Thyroid gland (tissue), 4 donors: ENCODE measurements at places on chromosomes 7 and 10.

DNA sequence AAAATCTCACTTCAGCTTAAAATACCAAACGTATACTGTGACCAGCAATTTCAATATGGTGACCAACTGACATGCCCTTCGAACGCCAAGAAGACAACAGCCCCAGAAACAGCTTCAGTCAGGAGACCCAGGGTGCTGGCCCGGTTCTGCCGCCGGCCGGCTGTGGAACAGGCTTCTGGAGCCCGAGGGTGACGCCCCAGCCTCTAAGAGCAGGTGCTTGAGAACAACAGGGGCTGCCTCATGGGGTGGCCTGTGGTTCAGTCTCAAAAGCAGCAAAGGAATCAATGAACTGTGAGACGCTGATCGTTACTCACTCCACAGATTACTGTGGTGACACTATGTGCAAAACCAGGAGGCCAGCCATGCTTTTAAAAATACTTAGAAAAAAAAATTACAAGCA, 17.3 kb downstream of the GPER1 start:
- no peaks in the 10 kb centered on the region for H3K36me3 ChIP-seq
- H3K4me1 ChIP-seq: peaks cover 29% of the 10 kb centered on the region
- H3K27ac ChIP-seq: peak overlapping the region; percentile 0
- no peak overlapping the region for H3K4me3 ChIP-seq

DNA sequence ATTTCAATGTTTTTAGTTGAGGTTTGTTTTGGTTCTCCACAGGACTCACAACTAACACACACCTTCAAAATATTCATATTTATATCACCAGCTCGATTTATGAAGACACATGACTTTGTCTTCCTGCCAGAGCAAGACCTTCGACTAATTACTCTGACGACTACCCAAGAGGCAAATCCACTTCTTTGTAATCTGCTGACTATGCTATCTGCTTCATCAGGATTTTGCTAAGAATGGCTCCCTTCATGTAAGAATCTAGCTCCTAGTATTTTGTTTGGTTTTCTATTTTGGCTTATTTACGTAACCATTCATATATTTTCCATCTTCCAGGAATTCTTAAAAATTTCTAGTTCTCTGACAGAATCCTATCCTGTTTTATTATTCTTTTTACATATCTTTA, 93.0 kb downstream of the BRAF start:
- no peak for DNase-seq
- H3K4me3 ChIP-seq: no peak overlapping the region
- H3K4me1 ChIP-seq: peaks cover 5% of the 10 kb centered on the region
- H3K27me3 ChIP-seq: no peaks in the 10 kb centered on the region
- H3K36me3 ChIP-seq: no peaks in the 10 kb centered on the region

GRCh38 chr10:91220194-91220953, at the start of gene PCGF5:
Gene PCGF5 (plus strand): TSS chr10:91220663. CDS start chr10:91222872, 2,209 bp downstream.
- H3K4me3 ChIP-seq: peak within 1 kb of the TSS; percentile 69
- peak within 1 kb of the TSS; percentile 79 for H3K27ac ChIP-seq
- H3K36me3 ChIP-seq: no peaks in the 10 kb centered on the region
- no peaks in the 10 kb centered on the region for H3K27me3 ChIP-seq
- H3K4me1 ChIP-seq: peaks cover 15% of the 10 kb centered on the region

DNA sequence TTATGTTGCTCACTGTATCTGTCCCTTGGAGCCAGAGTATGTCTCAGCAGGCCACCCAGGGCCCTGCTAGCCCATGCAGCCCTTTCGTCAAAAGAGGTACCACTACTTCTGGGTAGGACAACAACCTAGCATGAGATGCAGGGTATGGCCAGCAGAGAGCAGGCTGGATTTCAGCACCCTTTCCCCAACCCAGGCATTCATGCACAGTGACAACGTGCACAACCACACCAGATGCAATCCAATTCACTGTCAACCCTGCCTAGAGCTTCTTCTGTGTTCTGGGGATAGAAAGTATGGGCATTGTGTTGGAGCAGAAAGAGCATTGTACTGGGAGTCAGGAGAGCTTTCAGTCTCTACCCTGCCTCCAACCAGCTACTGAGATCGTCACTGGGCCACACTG, 37.9 kb downstream of the JAZF1 start:
- no peaks in the 10 kb centered on the region for H3K36me3 ChIP-seq
- no peak overlapping the region for H3K27ac ChIP-seq
- no peaks in the 10 kb centered on the region for H3K27me3 ChIP-seq

- no peaks in the 10 kb centered on the region for H3K4me1 ChIP-seq
- no peaks in the 10 kb centered on the region for H3K36me3 ChIP-seq
- no peaks in the 10 kb centered on the region for H3K27me3 ChIP-seq
- no peak overlapping the region for H3K4me3 ChIP-seq
- no peak overlapping the region for H3K27ac ChIP-seq
Observed at GRCh38 chr10:97627731-97628130, 5.6 kb downstream of the MORN4 start.

GRCh38 chr7:133255486-133255885, 2.6 kb downstream of the EXOC4 start:
- H3K4me3 ChIP-seq: no peak overlapping the region
- H3K27ac ChIP-seq: no peak overlapping the region
- H3K27me3 ChIP-seq: no peaks in the 10 kb centered on the region
- peaks cover 6% of the 10 kb centered on the region for H3K4me1 ChIP-seq
- DNase-seq: no peak

- no peaks in the 10 kb centered on the region for H3K36me3 ChIP-seq
- H3K4me3 ChIP-seq: no peak overlapping the region
- no peak for DNase-seq
- H3K4me1 ChIP-seq: peaks cover 23% of the 10 kb centered on the region
Observed at GRCh38 chr7:117889611-117890010, 16.4 kb upstream of the CTTNBP2 start.

DNA sequence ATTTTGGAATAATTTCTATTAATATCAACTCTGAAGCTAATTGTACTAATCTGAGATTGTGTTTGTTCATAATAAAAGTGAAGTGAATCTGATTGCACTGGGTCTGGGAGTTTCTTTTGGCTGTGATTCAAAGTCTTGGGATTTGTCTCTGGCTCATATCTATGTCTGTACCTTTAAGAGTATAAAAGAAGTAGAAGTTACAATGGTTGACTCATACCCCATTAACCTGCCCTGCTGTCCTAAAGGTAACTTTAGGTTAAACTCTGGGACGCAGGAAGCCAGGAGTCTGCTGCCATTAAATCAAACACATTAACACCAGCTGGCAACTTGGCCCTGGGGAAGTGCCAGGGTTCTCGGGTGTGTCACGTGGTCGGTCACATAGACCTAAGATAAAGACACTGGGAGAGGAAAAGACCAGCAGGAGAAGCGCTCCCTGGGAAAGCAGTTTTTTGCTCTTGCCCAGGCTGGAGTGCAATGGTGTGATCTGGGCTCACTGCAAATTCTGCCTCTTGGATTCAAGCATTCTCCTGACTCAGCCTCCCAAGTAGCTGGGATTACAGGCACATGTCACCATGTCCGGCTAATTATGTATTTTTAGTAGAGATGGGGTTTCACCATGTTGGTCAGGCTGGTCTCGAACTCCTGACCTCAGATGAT, 17.8 kb downstream of the SCD start:
- peak; percentile 62 for DNase-seq
- H3K27me3 ChIP-seq: no peaks in the 10 kb centered on the region
- no peak overlapping the region for H3K4me3 ChIP-seq
- peaks cover 11% of the 10 kb centered on the region for H3K4me1 ChIP-seq
- no peaks in the 10 kb centered on the region for H3K36me3 ChIP-seq

GRCh38 chr7:128422842-128423241, 13.1 kb upstream of the IMPDH1 start:
- no peaks in the 10 kb centered on the region for H3K4me1 ChIP-seq
- H3K36me3 ChIP-seq: no peaks in the 10 kb centered on the region
- DNase-seq: no peak
- no peaks in the 10 kb centered on the region for H3K27me3 ChIP-seq

DNA sequence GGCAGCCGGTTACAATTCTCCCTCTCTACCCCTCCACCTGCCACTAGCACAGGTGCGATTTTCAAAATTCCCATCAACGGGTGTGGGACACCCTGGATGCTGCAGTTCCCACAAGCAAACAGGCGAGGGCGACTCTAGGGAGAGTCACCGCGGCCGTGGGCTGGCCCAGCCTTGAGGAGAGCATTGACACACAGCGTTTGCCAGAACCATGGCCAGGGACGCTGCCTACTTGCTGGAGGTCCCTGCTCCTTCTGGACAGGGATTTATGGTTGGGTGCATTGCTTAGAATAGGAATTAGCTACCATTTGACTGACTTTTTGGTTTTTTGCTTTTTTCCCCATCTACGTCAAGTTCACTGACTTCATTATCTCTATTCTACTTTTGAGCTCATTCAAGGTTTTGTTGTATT, 19.0 kb upstream of the CLDN4 start:
- H3K27ac ChIP-seq: no peak overlapping the region
- H3K4me1 ChIP-seq: peaks cover 23% of the 10 kb centered on the region
- H3K36me3 ChIP-seq: no peaks in the 10 kb centered on the region
- DNase-seq: peak; percentile 82
- no peaks in the 10 kb centered on the region for H3K27me3 ChIP-seq

DNA sequence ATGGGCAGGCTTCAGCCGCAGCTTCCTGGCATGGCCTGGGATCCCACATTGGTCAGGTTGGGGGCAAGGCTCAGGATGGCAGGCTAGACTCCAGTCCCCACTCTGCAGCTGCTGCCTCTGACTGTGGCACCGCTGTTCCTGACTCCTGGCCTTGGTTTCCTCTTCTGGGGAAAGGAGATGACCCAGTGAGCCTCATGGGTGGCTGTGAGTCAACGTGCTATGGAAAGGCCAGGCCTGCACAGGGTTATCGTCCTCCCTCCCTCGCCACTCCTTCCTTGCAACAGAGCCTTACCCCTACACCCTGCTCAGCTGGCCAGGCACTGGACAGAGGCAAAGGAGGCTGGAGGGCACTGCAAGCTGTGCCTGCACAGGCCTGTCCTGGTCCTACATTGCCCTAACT, 36.1 kb upstream of the CHST15 start:
- H3K36me3 ChIP-seq: no peaks in the 10 kb centered on the region
- H3K4me3 ChIP-seq: no peak overlapping the region
- no peaks in the 10 kb centered on the region for H3K4me1 ChIP-seq

- no peaks in the 10 kb centered on the region for H3K4me1 ChIP-seq
- no peak for DNase-seq
- no peak overlapping the region for H3K4me3 ChIP-seq
- no peaks in the 10 kb centered on the region for H3K36me3 ChIP-seq
- H3K27me3 ChIP-seq: no peaks in the 10 kb centered on the region
- H3K27ac ChIP-seq: no peak overlapping the region
Observed at GRCh38 chr10:44258019-44258418, 126.9 kb downstream of the CXCL12 start.

- H3K27me3 ChIP-seq: no peaks in the 10 kb centered on the region
- H3K27ac ChIP-seq: no peak overlapping the region
- DNase-seq: no peak
- no peaks in the 10 kb centered on the region for H3K36me3 ChIP-seq
Observed at GRCh38 chr10:17831341-17831740, 22.2 kb downstream of the MRC1 start.

DNA sequence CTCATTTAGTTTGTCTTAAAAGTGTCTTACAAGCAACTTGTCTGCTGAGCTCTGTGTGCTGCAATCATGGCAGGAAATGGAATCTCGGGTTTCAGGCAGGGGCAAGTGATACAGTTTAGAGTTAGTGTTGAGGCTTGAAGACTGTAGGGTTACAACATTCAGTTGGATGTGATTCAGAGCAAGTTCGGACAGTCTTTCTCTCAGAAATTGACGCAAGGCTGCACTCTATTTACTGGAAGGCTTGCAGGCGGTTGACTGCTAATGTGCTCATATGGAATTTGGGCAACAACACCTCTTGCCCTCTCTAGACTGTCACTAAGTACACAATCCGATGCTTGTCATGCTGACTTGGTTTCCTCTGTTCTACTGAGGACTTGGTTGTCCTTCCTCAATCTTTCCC, 161.7 kb upstream of the BMPER start:
- peaks cover 13% of the 10 kb centered on the region for H3K4me1 ChIP-seq
- no peak overlapping the region for H3K4me3 ChIP-seq
- no peaks in the 10 kb centered on the region for H3K36me3 ChIP-seq
- H3K27me3 ChIP-seq: no peaks in the 10 kb centered on the region
- DNase-seq: no peak

- DNase-seq: peak; percentile 8
- no peak overlapping the region for H3K4me3 ChIP-seq
- H3K27ac ChIP-seq: no peak overlapping the region
- no peaks in the 10 kb centered on the region for H3K27me3 ChIP-seq
- H3K4me1 ChIP-seq: peaks cover 6% of the 10 kb centered on the region
Observed at GRCh38 chr7:95811846-95812445, 39.6 kb downstream of the DYNC1I1 start.

GRCh38 chr10:21385996-21386585, 139.4 kb downstream of the SKIDA1 start:
- H3K36me3 ChIP-seq: no peaks in the 10 kb centered on the region
- H3K4me3 ChIP-seq: no peak overlapping the region
- H3K27ac ChIP-seq: no peak overlapping the region
- DNase-seq: no peak
- H3K27me3 ChIP-seq: no peaks in the 10 kb centered on the region

DNA sequence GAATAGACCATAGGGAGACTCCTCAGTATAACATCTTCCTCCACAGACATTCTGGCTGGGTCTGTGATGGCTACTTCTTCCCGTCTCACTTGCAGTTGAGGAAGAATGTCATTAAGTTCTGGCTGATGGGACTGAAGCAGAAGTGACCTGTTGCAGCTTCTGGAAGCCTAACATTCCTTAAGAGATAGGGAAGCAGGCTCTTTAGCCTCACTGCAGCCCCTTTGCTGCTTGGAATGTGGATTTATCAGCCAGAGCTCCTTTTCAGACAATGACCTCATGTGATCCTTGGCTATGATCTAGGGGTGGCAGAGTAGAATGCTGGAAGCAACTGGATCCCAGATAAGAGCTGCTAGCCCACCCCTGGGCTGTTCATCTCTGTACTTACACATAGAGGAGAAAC, 142.5 kb downstream of the RNF216 start:
- H3K27ac ChIP-seq: no peak overlapping the region
- peaks cover 9% of the 10 kb centered on the region for H3K36me3 ChIP-seq
- peaks cover 37% of the 10 kb centered on the region for H3K4me1 ChIP-seq
- H3K4me3 ChIP-seq: no peak overlapping the region
- no peaks in the 10 kb centered on the region for H3K27me3 ChIP-seq

DNA sequence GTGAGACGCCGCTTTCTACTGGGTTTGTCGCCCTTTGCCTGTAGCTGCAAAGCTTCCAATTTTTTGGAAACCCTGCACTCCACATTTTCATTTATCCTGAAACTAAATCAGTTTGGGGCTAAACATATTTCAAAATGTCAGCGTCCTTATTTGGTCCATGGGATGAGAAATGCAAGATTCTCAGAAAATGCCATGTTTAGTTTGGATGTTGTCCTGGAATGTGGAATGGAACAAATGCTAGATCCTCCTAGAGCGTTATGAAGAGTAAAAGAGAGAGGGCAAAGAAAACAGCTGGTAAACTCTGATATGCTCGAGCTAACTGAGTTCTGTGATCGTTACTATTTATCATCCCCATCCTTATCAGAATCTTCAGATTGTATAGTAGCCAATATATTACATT, 236.9 kb downstream of the KLF6 start:
- H3K4me3 ChIP-seq: no peak overlapping the region
- no peaks in the 10 kb centered on the region for H3K36me3 ChIP-seq
- DNase-seq: no peak
- no peaks in the 10 kb centered on the region for H3K27me3 ChIP-seq
- no peaks in the 10 kb centered on the region for H3K4me1 ChIP-seq
- H3K27ac ChIP-seq: no peak overlapping the region
